ACHN (cell line): ENCODE measurements at places on chromosomes 11 and 22.
A peak's percentile ranks its signal among the peaks of the same experiment; 100 is the strongest.

DNA sequence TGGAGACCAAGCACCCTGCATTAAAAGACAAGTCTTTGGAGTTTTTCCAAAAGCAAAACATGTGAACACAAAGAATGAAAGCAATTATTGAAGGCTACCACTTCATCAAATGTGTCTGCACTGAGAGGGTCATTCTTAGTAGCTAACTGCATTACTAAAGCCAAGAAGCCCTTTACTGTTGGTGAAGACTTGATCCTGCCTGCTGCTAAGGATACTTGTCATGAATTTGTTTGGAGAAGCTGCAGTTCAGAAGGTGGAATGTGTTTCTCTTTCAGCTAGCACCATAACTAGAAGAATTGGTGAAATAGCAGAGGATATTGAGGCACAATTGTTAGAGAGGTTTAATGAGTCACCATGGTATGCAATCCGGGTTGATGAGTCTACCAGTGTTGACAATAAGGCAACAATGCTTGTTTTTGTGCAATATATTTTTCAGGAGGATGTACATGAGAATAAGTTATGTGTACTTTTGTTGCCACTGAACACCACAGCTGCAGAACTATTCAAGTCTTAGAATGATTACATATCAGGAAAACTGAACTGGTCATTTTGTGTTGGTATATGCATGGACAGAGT, 457.3 kb upstream of the ISX start:
- no peak for DNase-seq

DNA sequence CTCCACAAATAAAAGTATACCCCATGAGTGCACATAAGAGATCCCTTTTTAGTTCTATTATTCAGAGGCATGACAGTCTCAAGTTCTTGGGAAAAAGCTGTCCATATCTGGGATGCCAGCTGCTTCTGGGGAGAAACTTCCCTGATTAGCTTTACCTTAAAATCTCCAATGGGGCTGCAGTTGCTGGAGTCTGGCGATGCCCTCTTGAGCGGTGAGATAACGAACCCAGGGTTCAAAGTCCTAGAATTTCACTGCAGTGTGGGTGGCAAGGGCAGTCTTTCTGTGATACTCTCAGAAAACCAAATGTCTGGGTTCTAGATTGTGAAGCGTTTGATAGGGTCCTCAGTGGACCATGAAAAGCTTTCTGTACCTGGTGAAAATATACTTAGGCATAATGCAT, 7.4 kb upstream of the PRR33 start:
- no peak for DNase-seq

DNA sequence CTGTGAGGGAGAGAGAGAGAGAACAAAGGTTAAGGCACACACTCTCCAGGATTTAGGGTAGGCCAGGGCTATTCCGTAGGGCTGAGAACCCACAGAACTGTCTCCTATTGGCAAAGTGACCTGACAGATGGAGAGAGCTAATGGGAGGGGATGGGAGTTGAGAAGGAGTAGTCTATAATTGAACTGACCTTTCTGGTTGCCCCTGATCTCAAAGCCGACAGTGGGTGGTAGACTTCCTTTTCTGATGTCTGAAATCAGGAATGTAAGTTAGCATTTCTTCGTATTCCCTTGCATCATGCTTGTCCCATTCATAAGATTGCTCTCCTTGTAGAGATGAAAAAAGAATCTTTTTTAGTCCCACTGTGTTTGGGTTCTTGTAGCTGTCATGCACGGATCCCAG, 210.1 kb downstream of the NTM start:
- no peak for DNase-seq

DNA sequence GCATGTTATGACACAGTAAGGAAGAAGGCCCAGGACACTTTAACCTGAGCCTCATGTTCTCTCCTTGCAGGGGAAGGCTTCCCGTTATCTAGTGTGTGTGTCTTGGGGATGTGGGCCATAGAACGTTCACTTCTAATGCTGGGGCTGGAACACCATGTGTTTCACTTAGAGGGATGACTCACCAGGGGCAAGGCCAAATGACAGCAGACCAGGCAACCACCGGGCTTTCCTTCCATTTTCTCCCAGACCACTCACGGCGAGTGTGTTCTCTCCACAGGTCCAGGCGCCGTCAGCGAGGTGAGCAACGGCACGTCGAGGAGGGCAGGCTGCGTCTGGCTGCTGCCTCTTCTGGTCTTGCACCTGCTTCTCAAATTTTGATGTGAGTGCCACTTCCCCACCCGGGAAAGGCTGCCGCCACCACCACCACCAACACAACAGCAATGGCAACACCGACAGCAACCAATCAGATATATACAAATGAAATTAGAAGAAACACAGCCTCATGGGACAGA, 964.4 kb downstream of the NTM start:
- no peak for DNase-seq

- no peak for DNase-seq
Observed at GRCh38 chr22:23847310-23847920, 8.6 kb upstream of the DERL3 start.

- no peak for DNase-seq
Observed at GRCh38 chr11:79940974-79941735, 500.3 kb upstream of the TENM4 start.

DNA sequence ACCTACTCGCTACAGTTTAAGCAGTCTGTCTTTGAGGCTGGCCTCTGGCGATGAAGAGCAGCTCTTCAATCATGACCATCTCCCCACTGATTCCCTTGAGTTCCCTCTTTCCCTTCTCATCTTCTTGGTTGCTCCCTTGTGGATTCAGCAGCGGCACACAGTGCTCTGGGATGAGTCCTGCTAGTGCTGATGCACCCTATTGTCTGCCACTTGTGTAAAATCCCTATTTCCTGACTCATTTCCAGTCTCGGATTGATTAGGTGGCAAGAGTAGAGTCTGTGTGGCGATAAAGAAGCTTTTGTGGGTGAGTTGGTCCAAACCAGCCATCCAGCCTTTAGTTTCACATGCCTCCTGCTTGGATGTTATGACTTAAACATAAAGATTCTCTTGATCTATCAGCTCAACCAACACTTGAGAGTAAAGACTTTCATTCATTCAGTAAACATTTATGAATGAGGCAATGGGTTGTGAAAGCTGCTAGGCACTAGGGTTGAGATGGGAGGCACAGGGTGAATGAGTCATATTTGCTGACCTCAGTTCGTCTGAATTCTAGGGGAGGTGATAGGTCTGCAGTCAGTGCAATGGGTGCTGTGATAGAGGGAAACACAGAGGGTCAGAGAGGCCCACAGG, 219.4 kb upstream of the RAG2 start:
- peak; percentile 14 for DNase-seq

DNA sequence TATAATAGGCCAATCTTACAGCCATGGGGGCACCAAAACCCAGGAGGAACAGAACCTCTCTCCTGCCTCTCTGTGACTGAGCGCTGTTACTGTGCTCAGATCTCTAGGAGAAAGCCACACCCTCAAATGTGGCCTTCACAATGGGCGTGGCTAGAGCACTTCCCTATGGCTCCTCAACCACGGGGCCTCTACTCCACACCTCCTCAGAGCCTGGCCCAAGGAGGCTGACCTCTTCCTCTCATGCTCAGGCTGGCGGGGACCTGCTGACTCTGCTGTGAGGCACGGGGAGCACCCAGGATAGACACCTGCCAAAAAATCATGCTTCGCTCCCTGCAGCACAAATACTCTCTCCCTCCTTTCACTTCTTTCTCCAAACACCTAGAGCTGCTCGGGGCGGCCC, 41.0 kb downstream of the C11orf58 start:
- DNase-seq, result no peak

- peak; percentile 8 for DNase-seq
Observed at GRCh38 chr22:39575552-39575825, 4.9 kb downstream of the CACNA1I start.

DNA sequence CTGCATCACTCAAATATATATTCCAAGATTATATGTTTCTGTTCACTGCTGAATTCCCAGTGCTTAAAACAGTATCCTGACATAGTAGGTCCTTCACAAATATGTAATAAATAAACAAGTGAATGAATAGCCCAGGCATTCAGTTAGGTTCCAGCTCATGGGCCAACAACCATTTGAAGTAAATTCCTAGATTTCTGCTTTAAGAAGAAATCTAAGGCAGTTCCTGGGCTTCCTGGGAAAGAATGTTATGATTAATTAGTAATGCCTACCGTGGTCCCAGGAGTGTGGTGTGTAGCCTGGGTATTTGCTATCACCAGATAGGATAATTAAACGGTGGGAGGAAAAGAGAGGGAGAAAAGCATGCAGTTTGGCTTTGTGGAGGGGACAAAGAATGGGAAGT, 576.8 kb downstream of the SOX6 start:
- no peak for DNase-seq

- DNase-seq, result no peak
Observed at GRCh38 chr22:35555483-35555890, 14.9 kb downstream of the RASD2 start.

GRCh38 chr11:72225411-72225951, 914 bp downstream of the INPPL1 start:
- no peak for DNase-seq

- DNase-seq, result peak; percentile 16
Observed at GRCh38 chr11:77244277-77245027, 57.0 kb downstream of the GDPD4 start.

- no peak for DNase-seq
Observed at GRCh38 chr22:19514831-19515565, 9.2 kb downstream of the CLDN5 start.

GRCh38 chr11:2761131-2762030, 61.6 kb upstream of the KCNQ1OT1 start:
- no peak for DNase-seq

- DNase-seq, result no peak
Observed at GRCh38 chr22:46976143-46976542, 213.7 kb downstream of the TBC1D22A start.

GRCh38 chr22:30947173-30947815, 21.3 kb downstream of the MORC2 start:
- DNase-seq, result no peak

DNA sequence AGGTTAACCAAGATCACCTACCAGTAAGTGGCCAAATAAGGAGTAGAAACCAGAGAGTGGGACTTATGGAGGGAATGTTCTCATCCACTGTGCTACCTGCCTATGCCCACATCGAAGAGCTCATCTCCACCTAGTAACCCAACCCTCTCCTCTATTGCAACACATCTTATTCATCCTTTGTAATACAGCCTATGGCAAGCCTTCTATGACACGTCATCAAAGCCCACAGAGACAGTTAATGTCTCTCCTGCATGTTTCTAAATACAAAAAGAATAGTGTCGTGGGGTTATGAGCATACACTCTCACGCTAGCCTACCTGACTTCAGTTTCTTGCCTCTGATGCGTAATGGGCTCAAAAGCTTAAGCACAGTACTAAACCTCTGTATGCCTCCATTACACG, 1158.1 kb upstream of the TENM4 start:
- no peak for DNase-seq

GRCh38 chr22:40764763-40765441, 54.2 kb downstream of the SLC25A17 start:
- no peak for DNase-seq
